ENCODE measurements at places on chromosomes 5 and 9. TPM values are rescaled to one million over a fixed set of nuclear protein-coding genes. Genes with fewer than 3 reads are reported as not detected.

The RECK gene
- total RNA-seq = 23.5 TPM

The PCDHA10 gene
- total RNA-seq = under 0.01 TPM

The SHC3 gene
- total RNA-seq = 13.9 TPM

The IL4 gene
- not detected for total RNA-seq

The LOX gene
- total RNA-seq = 277 TPM

The DNLZ gene
- 2.0 TPM for total RNA-seq

The PCDHGA5 gene
- total RNA-seq = 2.0 TPM

The PLAC8L1 gene
- total RNA-seq = not detected

The LRRC19 gene
- total RNA-seq = not detected

The FOXD4L3 gene
- total RNA-seq = not detected

The AMBP gene
- total RNA-seq = not detected

The LPAR1 gene
- total RNA-seq = 260 TPM

The MARCHF11 gene
- not detected for total RNA-seq

The PAX5 gene
- total RNA-seq = not detected

The TAF11L5 gene
- total RNA-seq = not detected

The KIF4B gene
- under 0.01 TPM for total RNA-seq

The AFAP1L1 gene
- total RNA-seq = 5.3 TPM

The CDH6 gene
- 232 TPM for total RNA-seq

The WWC1 gene
- total RNA-seq = 10.3 TPM

The FBP2 gene
- not detected for total RNA-seq

The STPG3 gene
- total RNA-seq = not detected

The MLLT3 gene
- 21.1 TPM for total RNA-seq

The PCDHGC4 gene
- 1.6 TPM for total RNA-seq

The ANKRD34B gene
- not detected for total RNA-seq

The PURA gene
- total RNA-seq = 13.9 TPM

The LAMC3 gene
- total RNA-seq = under 0.01 TPM

The OTP gene
- total RNA-seq = not detected

The PAPPA gene
- total RNA-seq = 12.4 TPM

The HTR1A gene
- not detected for total RNA-seq

The SPATA6L gene
- total RNA-seq = 0.28 TPM

The SLC45A2 gene
- not detected for total RNA-seq

The CARD9 gene
- total RNA-seq = 0.36 TPM

The ZNG1C gene
- 11.9 TPM for total RNA-seq

The FOXD4 gene
- not detected for total RNA-seq

The LCN1 gene
- total RNA-seq = not detected

The TAF1L gene
- not detected for total RNA-seq

The TRPM3 gene
- total RNA-seq = not detected

The CCDC187 gene
- total RNA-seq = not detected

The OTULIN gene
- total RNA-seq = 20.3 TPM

The NSG2 gene
- not detected for total RNA-seq

The TNFSF15 gene
- total RNA-seq = under 0.01 TPM

The ELOVL7 gene
- total RNA-seq = 0.18 TPM

The BARX1 gene
- not detected for total RNA-seq

The NTRK2 gene
- total RNA-seq = under 0.01 TPM

The F2RL2 gene
- total RNA-seq = 21.7 TPM

The MYMK gene
- total RNA-seq = not detected

The KCNIP1 gene
- not detected for total RNA-seq

The SLC34A1 gene
- total RNA-seq = not detected

The BAG1 gene
- total RNA-seq = 4.5 TPM

The GPR150 gene
- total RNA-seq = under 0.01 TPM

The ENHO gene
- not detected for total RNA-seq

The PCDHB4 gene
- total RNA-seq = not detected

The CCDC152 gene
- 0.90 TPM for total RNA-seq

The F2RL1 gene
- total RNA-seq = 9.4 TPM

The COL27A1 gene
- 2.2 TPM for total RNA-seq

The FAM174A gene
- 2.7 TPM for total RNA-seq

The DAB2 gene
- total RNA-seq = 97.2 TPM

The ZNF354C gene
- total RNA-seq = 5.6 TPM

The DAB2IP gene
- total RNA-seq = 5.6 TPM

Data from IMR-90 (cell line).